SK-N-SH treated with all-trans-retinoic acid at 6 μM for 48 hours (cell line): ENCODE measurements at places on chromosomes 4 and X.

GRCh38 chrX:40064055-40064597 is 33.6 kb downstream of the BCOR start:
- ATAC-seq, result no peak

DNA sequence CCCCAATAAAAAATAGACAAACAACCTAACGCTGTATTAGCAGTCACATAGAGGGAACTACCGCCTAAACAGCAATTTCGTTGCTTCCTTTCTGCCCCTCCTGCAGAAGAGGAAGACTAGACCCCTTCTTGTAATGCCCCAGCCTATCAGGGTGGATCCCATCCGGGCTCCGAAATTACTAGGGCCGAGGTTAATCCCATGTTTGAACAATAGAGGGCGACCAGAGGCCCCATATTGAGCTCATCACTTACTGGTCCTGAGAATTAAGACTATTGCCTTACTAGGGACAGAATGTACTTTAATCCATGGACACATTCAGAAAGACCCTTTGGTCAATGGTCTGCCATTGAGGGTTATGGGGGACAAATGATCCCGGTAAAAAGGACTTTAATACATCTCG is 11.8 kb upstream of the ZNF630 start:
- peak; percentile 99 for ATAC-seq

DNA sequence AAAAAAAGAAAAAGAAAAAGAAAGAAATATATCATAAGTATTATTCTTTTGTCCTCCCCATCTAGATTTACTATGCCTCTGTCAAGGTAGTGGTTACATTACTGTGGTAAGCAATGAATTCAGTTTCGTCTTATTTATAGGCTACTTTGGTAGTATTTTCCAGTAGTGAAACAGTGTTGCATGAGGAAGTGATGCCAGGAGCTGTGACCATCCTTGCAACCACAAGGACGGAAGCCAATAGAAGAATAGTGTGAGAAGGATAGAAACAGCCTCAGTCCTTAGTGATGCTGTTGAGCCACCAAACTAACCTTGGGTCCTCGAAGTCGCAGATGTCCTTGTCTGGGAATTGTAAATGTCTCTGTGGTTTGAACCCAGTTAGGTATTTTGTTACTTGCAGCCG is 328.5 kb downstream of the PPP3CA start:
- no peak for ATAC-seq

DNA sequence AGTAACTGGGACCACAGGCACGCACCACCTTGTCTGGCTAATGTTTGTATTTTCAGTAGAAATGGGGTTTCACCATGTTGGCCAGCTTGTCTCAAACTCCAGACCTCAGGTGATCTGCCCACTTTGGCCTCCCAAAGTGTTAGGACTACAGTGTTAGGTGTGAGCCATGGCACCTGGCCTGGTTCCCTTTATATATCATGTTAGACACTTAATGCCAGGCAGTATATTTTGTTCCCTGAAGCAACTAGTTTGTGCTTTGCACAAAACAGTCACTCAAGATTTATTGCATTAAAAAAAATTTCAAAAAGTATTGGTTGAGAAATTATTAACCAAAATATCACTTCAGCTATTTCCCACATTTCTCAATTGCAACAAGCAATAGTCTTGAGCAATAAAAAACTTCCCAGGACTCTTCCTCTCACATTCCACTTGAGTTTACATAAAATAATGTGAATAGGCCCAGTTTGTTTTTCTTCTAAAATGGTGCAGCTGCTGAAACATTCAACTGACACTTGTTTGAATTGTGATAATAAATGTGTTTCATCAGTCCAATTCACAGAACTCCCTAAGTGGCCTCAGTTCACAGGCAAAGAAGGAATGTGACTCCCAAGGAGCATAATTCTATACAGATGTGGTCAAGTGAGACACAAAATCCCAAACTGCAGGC is 22.7 kb downstream of the CXCL1 start:
- no peak for ATAC-seq

GRCh38 chr4:101252721-101253120 is 94.6 kb downstream of the PPP3CA start:
- ATAC-seq, result no peak
